ENCODE measurements at places on chromosomes 5 and 9.

DNA sequence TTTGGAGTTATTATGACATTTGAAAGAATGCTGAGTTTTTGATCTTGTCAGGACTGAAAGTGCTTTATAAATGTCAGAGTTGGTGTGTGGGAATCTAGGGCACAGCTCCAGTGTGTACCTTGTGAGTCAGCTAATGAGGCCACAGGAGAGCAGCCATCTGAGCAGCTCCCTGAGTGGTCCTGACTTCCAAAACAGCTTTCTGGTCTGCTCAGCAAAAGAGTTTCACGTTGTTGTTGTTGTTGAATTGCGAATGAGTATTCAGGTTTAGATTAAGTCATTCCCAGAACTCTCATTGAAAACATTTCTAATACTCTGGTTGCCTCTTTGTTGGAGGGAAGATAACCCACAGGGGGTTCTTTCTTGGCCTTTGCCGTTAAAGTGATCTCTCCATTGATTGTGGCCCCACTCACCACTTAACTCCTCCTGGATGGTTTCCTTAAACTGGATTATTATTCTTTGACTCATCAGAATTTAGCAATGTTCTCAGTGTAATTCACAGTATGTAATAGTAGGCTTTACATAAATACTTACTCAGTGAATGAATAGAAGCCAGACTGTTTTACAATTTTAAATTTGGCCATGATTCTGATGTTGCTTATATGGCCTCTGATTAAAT is 125.1 kb upstream of the SGCD start:
- DNase-seq: peak; percentile 46

DNA sequence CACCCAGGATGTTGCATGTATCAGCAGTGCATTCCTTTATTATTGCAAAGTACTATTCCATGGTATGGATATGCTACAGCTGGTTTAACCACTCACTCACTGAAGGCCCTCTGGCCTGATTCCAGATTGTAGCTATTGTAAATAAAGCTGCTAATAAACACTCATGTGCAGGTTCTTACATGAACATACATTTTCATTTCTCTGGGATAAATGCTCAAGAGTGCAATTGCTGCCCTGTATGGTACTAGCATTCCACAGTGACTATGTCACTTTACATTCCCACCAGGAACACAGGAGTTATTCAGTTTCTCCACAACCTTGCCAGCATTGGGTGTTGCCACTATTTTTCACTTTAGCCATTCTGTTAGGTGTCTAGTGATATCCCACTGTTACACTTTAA is 267.6 kb downstream of the SPOCK1 start:
- DNase-seq: no peak

GRCh38 chr9:111937781-111938426 is 41.3 kb downstream of the UGCG start:
- no peak for DNase-seq

DNA sequence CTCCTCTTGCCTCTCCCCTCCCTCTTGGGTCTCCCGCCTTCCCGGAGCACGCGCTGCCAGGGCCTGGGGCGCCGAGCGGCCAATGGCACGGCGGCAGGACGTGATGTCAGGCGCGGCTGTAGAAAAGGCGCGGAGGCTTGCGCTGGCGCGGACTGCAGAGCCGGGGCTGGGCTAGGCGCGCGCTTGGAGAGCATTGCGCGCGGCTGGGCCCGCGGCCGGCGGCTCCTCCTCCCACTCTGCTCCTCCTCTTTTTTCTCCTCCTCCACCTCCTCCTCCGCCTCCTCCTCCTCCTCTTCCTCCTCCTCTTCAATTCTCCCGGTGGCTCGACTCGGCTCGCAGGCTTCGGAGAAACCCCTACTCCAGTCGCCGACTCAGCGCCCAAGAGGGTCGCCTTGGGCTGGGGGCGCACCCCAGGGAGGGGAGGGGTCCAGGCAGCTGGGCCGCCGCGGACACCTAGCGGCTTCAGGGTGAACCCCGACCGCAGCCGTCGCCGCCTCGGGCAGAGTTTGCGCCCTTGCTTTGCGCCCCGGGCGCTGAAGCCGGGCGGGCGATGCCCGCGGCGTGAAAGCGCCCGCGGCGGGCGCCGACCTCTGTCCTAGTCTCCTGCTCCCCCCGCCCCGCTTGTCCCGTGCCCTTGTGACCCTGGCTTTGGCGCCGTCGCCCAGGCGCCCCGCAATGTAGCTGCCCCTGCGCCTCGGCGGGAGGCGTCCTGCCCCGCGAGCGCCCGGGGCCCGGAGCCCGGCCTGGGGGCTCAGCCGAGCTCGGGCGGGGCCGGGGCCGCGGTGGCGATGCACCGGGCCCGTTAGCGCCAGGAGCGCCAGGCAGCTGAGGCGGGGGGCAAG is at the start of gene LHX2:
Gene LHX2, plus strand, starts transcription at position 309 of the 842 bp plus-strand sequence. CDS start 581 bp downstream, outside the sequence.
- no peak for DNase-seq

GRCh38 chr9:101671567-101671966 is 66.9 kb downstream of the GRIN3A start:
- DNase-seq: no peak

GRCh38 chr9:121694600-121694999 is 43.2 kb downstream of the DAB2IP start:
- no peak for DNase-seq

DNA sequence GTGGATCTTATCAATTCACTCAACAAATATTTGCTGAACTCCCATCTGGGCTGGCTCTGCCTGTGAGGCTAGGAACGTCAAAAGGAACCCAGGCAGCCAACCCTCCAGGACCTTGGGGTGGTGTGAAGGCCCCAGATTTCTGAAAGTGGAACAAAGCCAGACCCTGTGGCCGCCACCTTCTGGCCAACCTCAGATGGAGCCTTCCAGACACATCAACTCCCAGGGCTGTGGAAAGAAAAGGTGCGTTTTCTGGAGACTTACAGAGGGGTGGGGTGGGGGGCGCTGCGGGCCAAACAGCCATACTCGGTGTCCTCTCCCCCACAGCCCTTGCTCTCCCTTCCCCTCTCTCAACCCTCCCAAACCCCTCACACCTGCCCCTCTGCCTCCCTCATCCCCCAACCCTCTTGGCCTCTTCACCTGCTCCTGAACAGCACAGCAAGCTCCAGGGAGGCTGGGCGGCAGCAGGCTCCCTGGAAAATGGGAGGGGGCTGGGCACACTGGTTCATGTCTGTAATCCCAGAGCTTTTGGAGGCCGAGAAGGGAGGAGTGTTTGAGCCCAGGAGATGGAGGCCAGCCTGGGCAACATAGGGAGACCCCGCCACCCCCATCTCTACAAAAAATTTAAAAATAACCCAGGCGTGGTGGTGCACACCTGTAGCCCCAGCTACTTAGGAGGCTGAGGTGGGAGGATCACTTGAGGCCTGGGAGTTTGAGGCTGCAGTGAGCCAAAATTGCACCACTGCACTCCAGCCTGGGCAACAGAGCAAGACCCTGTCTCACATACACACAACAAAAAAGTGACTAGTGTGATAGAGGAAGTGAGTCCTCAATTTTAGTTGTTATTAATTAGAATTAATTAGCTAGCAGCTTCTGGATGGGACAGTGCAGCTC is 45.0 kb upstream of the PRRC2B start:
- DNase-seq: no peak

DNA sequence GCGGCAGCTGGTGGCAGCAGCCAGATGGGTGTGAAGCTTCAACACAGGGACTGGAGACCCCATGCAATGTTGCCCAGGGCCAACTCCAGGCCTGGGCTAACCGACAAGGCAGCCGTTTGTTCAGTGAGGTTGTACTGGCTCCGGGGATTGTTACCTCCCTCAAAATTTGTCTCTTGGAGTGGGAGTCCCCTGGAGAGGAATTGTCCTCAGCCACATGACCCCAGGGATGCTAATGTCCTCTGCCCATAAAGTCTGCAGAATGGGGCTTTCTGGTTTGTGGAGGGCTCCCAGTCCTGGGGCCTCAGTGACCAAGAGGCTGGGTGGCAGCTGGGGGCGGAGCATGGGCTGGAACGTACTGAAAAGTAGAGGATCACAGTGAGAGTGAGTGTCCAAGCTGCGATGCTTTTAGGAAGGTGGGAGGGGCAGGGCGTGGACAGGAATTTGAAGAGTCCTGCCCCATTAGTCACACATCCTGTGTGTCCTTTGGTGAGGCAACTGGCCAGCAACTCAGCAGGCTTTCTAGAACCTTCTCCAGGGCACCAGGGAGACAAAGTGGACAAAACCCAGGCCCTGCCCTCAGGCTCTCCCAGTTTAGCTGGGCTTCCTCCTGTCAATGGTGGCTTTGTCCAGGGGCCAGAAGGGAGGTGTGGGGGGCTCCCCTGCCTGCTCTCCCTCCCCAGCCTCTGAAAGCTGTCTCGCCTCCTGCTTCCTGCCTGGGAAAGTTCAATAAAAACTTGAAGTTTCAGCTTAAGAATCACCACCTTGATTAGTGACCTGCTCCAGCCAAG is 114.0 kb downstream of the NSG2 start:
- DNase-seq: no peak

- DNase-seq: no peak
These were observed 123.7 kb downstream of the ARHGEF28 start for GRCh38 chr5:73749485-73750270.

DNA sequence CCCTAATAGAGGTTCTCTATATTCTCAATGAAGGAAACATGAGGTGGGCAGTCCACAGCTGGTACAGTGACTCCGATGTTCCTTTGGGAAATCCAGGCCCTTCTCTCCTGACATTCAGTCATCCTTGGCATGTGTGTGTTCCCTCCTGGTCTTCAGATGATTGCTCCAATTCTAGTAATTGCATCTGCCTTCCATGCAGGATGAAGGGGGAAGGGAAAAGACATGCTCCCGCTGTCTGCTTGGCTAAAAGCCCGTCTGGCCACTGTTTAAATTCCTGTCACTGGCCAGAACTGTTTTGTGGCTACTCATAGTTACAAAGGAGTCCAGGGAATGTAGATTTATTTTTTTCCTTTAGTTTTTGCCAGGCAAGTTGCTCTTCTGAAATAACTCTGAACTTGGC is 65.0 kb downstream of the MAST4 start:
- DNase-seq: no peak

GRCh38 chr5:124868676-124869075 is 122.2 kb upstream of the ZNF608 start:
- DNase-seq: no peak

DNA sequence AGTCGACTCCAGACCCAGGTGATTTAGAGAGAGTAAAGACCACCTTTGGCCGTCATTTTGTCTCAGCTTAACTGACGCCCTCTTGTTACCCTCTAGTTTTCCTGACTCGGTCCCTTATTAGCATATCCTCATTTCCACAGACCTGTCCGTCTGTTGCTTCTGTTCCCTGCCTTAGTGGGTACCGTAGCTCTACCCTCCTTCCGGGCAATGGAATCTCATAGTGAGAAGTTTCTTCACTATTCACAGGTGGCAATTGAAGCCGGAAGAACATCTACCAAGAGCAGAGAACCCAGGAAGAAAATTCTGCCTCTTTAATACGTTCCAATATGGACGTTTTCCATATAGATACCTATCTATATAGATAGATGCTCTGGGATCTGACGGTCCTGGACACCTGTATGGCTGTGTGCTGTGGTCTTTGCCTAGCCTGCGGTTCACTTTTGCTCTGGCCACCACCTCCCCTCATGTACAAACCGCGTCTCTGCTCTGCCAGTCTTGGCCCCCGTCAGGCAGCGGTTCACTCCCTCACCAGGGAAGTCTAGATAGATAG is 652 bp upstream of the TMEM161B start:
- DNase-seq: no peak

DNA sequence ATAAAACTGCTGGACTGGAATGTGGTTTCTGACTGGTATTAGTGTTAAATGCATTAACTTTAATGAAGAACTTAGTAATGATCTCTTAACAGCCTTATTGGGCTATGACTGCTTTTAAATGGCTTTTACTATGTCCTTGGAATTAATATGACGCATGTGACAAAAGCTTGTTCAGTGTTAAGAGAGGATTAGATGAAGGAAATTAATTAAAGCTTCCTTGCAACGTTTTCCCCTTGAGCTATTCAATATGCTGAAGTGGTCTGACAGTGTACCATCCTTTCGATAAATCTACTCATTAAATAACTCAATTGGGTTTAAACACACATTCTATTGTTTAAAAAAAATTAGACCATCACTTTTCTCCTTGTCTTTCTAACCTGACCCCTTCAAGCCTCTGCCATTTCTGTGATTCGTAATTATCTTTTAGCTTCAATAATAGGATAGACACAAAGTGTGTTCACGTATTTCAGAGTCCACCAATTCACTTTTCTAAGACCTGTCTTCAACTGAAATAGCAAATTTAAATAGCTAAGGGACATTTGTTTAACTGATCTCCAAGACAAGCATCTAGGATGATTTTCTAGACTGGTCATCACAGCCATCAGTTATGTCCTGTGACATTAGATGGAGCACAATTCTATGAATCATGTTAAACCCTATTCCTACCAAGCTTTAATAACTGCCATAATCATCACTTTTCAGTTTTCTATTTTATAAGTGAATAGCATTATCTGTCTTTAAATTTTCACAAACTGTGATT is 1258.0 kb upstream of the CDH9 start:
- DNase-seq: no peak

GRCh38 chr9:93875330-93875729 is 79.8 kb downstream of the BARX1 start:
- no peak for DNase-seq

DNA sequence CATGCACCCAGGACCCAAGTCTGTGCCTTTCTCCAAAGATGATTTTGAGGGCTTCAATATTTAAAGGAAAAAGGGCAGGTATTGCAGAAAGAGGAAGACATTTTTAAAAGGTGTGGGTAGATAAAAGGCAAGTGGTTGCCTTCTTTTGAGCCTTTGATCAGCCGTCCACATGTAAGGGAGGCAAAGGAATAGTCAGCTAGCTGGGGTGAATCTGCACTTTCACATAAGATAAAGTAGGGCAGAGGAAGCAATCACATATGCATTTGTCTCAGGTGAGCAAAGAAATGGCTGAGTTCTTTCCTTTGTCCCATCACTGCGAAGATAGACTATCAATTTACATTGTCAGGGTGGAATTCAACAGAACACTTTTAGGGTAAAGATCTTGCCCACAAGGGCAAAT is 19.9 kb downstream of the MGAT1 start:
- DNase-seq: no peak

DNA sequence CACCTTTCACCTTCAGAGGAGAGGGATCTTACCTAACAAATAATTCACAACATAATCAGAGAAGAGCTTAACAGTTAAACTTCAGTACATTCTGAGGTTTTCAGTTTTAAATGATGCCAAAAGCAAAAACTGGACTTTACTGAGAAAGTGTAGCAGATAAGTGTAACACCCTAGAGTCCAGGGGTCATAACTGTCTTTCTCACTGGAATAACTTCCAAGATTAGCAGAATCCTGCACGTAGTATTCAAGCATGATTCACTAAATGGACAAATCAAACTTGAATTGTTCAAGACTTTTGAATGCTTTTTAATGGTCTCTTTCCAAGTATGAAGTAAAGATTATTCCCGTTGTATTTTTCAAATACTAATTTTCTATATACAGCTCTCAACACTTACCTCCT is 180.1 kb upstream of the NREP start:
- DNase-seq: no peak

- DNase-seq: peak; percentile 0
These were observed 256.7 kb downstream of the NDUFS4 start for GRCh38 chr5:53817183-53817582.

DNA sequence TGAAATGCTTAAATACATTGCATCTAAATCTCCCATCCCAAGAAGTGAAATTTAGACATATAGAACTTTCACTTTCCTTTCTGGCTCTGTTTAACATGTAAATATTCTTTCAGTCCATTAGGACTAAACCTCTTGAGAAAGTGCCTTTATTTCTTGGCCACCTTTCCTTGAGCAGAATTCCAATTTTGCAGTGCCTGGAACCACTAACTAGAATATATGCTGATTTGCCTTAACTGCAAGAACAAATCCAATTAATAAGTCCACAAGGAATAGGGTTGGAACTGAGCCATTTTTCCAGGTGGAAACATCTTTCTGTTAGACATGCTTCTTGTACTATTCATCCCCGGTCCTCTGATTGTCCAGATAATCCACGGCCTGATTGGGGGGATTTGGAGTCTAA is 478.0 kb downstream of the ENC1 start:
- DNase-seq: no peak
